ENCODE measurements at places on chromosomes 12 and 14.

DNA sequence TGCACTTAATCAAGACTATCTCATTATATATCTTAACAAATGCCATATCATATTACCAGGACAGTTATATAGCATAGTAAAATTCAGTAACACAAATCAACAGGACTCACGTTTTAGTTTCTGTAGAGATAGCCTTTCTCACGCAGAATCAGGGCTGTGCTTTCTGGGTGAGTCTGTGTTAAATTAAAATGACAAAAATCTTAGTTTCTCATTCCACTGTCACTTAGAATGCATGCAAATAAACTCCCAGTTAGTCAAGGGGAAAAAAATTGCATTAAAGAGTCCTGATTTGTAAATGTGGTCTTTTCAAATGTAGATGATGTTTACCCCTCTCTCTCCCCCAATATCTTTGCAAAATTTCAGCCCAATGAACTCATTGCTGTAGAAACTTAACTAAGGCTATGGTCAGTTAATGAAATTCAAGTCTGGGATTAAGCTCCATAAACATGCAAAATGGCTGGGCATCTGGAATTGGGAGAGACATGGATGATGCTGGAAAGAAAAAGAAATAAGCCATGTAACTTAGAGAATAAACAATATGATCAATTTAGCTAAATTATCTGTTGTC is 77.8 kb upstream of the MGAT4C start:
- no peak for DNase-seq

DNA sequence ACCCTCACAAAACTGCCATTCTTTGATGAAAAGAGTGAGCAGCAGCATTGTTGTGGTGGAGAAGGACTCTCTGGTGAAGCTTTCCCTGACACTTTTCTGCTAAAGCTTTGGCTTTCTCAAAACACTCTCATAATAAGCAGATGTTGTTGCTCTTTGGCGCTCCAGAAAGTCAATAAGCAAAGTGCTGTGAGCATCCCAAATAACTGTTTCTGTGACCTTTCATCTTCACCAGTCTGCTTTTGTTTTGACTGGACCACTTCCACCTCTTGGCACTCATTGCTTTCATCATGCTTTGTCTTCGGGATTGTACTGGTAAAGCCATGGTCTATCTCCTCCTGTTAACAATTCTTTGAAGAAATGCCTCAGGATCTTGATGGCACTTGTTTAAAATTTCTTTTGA is 424.7 kb upstream of the TMPO start:
- no peak for DNase-seq

GRCh38 chr12:103166949-103167348 is 209.5 kb downstream of the ASCL1 start:
- no peak for DNase-seq

DNA sequence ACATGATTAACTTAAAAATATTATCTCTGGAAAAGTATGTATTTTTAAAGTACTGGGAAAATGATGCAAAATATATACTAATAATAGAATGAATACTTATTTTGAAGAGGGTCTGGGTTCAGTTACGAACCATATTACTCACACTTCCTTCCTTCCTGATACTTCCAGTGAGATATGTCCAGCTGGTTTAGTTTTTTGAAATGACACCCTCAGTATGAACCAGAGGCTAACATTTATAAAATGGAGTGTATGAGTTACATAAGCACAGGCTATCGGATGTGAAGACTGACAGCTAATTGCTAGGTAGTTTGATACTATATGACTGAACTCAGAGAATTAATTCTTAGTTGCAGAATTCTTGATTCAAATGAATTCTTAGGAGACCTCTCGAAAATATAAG is 122.9 kb downstream of the OTOGL start:
- DNase-seq, result no peak

DNA sequence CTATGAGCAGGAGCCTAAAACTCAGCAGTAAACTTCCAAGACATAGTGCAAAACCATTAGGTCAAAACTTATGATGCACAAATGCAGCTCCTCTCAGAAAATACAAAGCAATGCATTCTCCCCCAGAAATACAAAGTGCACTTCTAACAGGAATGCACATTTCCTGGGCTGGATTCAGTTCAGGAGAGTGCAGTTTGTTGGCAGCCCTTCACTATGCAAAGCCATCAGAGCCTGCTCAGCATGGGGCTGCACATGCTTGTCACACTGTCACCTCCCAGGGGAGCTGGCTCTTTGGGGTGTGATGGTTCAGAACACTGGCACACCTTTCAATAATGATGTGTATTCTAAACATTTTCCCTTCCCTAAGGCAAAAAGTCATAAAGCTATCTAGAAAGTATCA is 110.4 kb downstream of the KCNK10 start:
- DNase-seq, result no peak

DNA sequence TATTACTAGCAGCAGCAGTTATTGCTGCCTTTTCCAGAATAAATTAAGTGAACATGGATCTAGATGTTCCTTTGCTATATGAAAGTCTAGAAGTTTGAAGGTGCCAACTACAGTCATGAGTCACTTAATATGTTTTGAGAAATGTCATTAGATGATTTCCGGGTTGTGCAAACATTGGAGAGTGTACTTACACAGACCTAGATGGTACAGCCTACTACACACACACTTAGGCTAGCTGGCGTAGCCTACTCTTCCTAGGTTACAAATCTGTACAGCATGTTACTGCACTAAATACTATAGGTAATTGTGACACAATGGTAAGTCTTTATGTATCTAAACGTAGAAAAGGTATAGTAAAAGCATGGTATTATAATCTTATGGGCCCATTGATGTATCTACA is 368.1 kb downstream of the PDZRN4 start:
- DNase-seq, result no peak

GRCh38 chr14:30656190-30656632 is 34.1 kb downstream of the SCFD1 start:
- peak; percentile 20 for DNase-seq

DNA sequence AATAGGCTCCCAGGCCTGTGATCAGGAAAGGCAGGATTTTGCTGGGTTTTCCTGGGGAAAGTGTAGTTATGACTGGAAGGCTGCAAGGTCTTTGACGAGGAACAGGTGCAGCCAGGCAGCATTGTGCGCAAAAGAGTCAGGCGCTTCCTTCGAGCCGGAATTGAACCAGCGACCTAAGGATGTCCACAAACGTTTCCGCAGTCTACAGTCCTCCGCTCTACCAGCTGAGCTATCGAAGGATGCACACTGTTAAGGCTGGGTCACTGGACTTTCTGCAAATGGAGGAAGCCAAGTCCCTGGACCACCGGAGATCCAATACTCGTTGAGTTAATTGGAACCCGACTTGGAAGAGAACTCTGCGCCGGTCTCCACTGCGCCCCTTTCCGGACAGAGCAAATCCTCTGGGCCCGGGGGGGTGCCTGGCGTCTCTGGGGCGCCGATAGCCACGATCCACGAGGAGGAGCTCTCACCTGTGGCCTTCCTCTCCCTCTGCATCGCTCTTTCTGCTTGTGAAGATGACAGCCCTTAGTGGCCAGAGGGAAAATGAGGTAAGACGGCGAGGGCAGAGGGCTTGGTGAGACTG is 18.4 kb upstream of the OR6S1 start:
- no peak for DNase-seq

DNA sequence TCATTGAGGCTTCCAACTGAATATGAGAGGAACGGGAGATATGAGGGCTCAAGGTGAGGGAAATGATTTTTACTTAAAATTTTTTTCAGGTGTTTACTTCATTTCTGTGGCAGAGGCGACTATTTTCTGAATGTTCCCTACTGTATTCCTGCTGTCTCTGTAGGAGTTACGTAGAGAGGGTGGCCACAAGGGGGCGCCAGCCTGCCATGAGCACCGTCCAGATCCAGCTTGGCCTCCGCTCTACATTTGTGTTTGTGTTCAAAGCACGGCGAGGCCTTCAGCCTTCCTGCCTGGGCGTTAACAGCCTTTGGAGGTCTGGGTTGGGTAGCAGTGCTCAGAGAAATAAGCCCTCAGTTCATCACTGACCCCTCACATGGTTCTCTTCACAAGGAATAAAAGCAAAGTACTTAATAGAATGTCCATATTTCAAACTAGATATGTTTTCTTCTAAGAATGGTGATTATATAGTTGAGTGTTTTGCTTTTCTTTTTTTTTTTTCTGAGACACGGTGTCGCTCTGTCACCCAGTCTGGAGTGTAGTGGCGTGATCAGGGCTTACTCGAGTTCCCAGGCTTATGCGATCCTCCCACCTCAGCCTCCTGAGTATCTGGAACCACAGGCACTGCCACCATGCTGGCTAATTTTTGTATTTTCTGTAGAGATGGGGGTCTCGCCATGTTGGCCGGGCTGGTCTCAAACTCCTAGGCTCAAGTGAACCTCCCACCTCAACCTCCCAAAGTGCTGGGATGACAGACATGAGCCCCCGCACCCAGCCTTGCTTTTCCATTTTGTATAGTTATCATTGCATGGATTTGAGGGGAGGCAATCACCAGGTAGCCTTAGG is 22.3 kb downstream of the CKB start:
- peak; percentile 64 for DNase-seq
